ENCODE measurements at places on chromosomes 3 and 15.

- no peak for DNase-seq
Measured at GRCh38 chr3:43696441-43696840, 5.7 kb downstream of the ABHD5 start.

GRCh38 chr3:31614162-31614921 is 81.6 kb downstream of the STT3B start:
- DNase-seq = no peak

- DNase-seq = no peak
Measured at GRCh38 chr3:159532577-159532976, 456.1 kb upstream of the IL12A start.

DNA sequence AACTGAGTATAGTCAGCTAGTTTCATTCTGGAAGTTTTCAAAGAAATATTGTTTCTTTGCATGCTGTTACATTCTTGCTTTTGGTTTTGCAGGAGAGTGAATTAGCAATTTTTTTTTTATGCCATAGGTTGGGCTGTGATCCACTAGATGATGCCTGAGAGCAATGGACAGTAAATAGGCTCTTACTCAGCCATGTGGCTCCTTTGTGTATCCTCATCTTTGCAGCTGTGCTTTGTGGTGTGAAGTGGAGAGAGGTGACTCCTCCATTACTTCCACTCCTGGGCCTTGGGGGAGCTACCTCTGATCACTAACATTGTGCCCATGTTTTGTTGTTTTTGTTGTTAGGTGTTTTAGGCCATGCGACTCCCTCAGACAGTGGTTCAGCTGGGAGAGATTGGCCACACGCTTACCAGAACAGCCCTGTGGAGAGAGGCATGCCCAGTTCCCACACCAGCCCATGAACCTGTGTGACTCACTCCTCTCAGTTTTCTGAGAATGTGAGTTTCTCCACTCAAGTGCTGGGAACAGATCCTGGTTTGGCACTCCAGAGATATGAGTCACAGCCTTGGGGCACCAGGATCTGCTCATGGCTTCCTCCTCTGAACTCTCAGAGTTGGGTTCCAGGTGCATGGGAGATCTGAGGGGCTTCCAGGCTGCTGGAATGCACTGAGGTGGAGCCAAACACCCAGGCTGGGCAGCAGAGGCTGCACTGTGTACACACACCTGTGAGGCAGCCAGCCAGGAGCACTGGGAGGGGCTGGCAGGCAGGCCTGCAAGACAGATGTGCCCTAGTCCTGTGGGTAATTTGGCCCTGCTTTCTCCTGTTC is 785.3 kb downstream of the ROBO2 start:
- peak; percentile 71 for DNase-seq

GRCh38 chr3:136109499-136109898 is 86.6 kb downstream of the MSL2 start:
- no peak for DNase-seq

DNA sequence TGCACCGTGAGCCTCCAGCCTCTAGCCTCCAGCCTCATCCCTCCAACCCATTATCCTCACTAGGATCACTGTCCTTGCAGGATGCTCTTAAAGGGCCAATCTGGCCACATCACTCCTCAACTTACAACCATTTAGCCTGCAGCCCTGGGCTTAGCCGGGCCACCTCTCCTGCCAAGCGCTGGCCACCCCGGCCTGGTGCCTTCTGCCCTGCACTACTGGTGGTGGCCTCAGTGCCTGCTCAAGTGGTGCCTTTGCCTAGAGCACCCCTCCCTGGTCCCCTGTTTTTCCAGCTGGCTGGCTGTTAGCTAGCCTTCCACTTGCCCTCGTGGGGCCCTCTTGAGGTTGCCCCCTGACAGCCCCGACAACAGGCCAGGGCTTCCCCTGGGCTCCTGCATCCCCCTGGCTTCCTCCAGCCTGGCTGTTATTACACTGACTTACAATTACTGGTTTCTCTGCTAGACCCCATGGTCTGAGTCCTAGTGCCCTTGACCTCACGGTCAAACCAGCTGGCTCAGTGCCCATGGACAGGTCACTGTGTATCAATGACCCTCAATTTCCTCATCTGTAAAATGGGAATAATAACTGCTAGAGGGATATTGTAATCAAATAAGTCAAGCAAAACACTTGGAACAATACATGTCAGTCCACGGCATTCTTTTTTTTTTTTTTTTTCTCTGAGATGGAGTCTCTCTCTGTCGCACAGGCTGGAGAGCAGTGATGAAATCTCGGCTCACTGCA is 15.5 kb downstream of the ATP2B2 start:
- DNase-seq = no peak
